ENCODE measurements at places on chromosomes 3 and 15.

GRCh38 chr3:110849064-110849463 lies 222.6 kb upstream of the NECTIN3 start:
- no peak for DNase-seq

GRCh38 chr15:33068007-33068481 lies 126.5 kb downstream of the FMN1 start:
- no peak for DNase-seq

DNA sequence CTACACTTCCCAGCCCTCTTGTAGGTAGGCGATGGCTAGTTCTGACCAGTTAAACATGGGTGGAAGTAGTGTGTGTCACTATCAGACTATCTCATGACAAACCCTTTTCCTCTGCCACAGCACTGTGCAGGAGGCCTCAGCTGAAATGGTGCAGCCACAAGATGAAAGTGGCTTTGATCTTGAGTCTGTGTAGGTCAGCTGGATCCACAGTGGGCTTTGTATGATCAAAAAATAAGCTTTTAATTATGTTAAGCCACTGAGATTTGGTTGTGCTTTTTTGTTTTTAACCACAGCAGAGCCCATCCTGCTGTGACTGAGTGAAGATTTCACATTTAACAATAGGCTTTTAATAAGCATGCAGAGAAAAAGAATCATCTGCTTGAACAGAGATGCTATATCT lies 19.7 kb downstream of the RCN2 start:
- DNase-seq = no peak

DNA sequence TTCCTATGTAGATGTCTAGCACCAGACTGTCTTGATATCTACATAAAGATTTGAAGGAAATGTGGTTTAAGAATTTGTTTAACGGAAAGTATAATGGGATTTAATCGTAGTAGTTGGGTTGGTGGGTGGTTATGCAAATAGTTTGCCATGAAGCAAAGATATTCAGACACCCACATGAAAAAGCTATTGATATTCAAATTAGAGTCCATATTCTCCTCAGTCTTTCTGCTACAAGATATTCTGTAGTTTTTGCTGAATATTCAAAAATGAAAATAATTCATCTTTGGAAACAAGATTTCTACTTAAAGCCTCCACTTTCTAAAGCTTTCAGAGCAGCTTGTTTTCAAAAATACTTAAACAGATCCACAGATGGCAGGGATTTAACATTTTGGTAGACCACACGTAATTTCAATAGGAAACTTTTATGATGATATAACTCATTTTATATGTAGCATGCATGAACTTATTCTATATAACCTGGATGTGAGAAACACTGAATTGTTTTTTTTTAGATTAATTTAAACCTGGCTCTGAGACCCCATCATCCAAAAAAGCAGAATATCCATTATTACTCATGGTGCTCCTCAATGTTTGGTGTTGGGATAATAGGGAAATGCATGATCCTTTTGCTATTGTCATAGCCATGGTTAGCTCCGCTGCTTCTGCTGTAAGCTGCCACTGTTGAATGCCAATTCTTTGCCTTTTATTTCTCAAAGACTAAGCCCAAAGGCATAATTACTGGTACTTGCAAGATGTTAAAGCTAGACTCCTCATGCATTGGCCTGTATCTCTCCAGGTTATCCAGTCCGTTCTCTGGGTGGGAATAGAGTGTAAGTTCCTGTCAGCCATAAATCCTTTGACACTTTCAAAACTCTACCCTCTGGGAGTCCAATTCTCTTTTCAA lies 98.0 kb downstream of the GMNC start:
- no peak for DNase-seq

DNA sequence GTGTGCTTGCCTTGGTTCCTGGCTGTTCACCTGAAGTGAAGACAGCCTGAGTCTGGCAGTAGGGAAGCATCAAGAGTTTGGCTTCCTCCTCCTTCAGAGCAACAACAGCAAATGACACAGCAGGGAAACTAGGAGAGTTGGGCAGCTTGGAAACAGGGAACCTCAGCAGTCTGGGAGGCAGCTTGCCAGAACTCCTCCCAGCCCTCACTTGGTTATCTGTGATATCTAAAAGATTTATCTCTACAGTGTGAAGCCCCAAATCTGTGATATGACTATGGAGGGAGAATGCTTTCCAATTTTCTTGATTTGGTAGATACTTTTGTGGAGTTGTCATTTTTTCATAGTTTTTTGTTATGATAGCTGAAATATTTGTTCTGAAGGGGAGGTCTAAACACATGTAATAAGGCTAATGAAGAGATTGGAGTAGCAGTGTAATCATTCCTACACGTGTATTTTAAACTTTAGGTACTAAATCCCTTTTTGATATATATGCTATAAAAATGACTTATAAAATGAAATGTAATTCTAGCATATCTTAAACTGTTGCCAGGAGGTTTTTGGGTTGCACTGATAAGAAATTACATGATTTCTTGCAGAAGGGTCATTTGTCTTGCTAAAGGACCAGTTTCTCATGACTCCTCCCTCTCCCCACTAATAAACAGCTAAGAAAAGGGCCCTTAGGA lies 20.8 kb downstream of the UBE2E1 start:
- DNase-seq = peak; percentile 43

DNA sequence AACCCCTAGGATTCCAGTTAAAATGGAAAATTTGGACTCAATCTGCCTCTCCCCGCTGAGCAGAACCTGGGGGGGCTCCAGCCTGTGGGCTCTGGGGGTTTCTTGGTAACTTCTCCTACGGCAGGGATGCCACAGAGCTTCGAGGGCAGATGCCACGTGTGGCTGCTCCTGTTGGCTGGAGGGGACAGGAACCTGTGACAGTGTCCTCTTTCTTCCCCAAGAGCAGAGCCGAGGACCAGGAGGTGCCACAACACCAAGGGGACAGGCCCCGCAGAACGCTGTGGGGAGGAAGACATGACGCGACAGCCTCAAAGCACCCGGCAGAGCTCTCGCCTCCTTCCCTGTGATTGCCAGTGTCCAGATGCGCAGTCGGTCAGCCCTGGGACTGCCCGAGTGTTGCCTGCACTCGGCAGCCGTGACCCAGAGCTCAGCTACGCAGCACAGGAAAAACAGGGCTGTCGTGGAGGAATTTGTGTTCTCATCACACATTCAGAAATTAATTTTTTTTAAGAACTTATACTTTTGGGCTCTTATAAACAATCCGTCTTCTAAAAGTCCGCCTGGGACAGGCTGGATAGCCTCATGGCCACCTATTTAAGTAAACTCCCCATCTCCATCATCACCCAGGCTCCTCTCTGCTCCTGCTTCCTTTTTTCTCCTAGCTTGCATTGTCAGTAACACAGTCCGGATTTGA lies 131.9 kb upstream of the MEF2A start:
- no peak for DNase-seq

DNA sequence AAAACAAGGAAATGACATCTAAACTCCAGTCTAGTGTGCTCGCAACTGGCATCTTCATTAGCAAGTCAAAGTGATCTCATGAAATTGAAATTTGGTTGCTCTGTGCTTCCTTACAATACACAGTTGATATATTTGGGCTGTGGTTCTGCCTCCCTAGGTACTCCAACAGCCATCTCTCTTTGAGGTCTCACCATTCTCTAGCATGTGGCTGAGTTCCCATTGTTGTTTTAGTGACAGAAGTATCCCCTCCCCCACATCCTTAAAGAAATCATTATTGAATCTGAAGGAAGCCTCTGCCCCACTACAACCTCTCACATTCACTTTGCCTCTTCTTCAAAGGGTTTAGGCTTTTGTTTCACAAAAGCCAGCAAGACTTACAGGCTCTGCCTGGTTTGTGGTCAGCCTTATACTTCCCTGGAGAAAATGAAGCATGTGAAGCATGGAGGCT lies 516.5 kb downstream of the NLGN1 start:
- no peak for DNase-seq

- no peak for DNase-seq
Measured at GRCh38 chr3:133851931-133852330, 43.8 kb downstream of the RAB6B start.

DNA sequence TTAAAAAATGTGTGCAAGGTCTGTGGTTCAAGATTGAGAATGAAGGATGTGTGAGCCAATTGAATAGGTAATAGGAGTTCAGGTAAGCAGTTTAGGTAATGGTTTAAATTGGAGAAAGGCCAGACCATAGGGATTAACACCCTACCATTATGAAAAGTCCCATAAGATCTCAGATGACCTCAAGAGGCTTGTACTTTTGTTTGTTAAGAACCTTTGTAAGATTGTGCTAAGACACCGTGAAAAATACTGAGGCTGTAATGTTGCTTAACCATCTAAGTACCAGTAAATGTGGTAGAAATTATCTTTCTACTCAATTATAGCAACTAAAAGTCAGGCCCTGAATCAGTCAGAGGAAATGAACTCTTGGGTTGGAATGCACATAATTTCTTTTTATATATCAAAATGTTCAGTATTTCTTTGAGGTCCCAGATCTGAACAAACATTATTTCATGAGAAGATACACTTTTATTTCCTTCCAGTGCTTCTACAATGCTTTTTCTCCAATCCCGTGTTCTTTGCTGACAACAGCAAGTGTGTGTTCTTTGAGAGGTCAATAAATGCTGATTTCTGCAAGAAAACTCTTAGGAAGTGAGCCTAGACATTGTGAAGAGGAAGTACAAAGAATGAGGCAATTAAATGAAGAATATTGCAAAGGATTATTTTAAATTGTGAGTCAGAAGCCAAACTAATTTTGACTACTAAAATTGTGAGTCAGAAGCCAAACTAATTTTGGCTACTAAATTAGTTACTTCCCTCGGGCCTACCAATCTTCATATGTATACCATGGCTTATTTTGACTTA lies 66.4 kb downstream of the TCF12 start:
- peak; percentile 3 for DNase-seq

GRCh38 chr3:71101626-71102025 lies 481.9 kb downstream of the FOXP1 start:
- DNase-seq = peak; percentile 21

GRCh38 chr3:99700631-99701268 lies 62.4 kb downstream of the COL8A1 start:
- DNase-seq = no peak

DNA sequence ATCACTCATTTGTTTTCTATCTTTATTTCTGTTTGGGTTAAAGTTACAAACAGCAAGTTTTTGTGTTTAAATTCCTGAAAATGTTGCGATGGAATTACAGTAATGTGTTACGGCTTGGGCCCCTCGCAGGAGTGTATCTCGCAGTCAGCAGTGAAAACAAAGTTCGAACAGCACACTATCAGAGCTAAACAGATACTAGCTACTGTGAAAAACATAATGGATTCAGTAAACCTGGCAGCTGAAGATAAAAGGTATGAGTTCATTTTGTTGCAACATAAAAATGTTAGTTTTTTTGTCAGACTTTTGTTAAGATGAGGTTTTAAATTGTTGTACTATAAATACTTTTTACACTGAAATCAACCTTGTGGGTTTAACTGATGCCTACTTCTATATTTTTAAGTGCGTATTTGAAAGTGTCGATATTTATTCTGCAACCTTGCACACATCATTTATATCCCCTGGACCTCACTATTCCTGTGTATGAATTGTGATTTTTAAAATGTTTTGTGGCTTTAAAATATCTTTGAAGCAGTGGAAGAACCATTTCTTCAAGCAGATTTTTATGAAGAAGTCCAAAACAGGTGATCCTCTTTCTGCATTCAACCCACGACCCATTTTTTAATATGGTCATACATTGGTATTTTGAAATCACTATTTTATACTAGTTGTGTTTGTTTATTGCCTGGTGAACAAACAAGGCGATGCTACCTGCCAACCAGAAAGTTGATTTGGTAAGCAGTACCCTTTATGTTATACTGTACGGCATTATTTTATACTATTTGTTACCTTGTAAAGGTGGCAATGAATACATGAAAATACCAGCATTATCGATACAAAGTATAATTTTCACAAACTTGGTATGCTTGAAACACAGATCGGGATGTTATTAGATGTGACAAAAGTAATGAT lies 27.8 kb downstream of the MFN1 start:
- no peak for DNase-seq

DNA sequence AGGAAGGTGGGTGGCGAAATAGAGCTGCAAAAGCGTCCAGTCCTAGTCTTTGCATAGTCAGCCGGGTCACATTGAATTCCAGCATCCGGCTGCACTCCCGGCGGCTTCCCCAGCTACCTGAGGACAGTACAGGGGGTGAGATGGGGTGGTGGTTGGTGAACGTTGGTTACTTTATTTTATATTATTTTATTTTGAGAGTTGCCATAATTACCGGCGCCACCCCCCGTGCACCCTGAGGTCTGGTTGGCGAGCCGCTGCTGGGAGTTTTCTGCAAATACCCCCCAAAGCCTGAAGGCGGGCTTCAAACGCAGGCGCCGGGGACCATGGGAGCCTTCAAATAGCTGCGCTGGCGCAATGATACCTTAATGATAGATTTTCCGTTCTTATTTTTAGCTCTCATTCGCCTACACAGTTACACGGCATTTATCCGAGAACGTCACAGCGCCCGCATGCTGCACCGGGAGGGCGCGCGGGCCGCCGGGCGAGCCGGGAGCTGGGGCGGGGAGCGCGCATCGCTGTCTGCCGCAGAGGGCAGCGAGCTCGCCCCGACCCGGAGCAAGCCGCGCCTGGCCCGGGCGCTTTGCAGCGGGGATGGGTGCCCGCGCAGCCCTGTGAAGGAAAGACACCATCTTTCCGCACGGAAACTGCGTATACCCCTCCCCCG lies 756 bp upstream of the RASGRF1 start:
- DNase-seq = no peak

DNA sequence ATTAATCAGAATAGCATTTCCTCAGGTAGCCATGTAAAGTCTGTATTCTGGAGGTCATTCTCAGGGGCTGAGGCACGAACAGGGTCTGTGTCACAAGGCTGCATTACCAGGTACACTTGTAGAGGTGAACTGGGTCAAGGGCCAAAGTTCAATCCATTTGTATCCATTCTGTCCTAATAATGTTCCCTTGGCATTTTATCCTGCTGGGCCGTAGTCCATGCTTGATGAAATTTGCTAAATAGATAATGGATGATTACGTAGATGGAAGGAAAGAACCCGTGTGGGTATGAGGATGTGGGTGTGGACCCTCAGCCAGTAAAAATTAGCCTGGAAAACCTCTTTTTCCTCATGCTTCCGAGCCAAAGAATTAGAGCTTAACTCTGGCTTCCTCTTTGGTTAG lies 785.9 kb downstream of the GRM7 start:
- DNase-seq = no peak

DNA sequence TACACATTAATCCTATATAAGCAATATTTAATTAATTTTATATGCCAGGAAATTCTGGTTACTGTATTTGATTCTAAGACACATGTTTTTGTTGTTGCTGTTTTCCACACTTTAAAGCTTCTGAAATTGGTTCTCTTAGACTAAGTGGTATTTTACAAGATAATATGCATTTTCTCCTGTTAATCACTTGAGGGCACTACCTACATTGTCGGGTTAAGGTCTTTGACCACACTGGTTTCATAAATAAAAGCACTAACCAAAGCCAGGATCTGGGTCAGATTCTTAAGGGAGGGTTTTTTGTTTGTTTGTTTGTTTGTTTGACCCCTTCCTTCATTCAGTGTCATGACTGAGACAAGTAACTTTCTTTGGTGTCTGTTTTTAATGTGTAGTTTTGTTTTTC lies 590.2 kb downstream of the RBMS3 start:
- no peak for DNase-seq

GRCh38 chr15:61442821-61443220 lies 213.7 kb upstream of the RORA start:
- no peak for DNase-seq

Measured in A172 (cell line).